Fibroblast of gingiva (primary cell): ENCODE measurements at places on chromosomes 4 and X.

GRCh38 chr4:87055311-87055710, 120.5 kb downstream of the AFF1 start:
- DNase-seq, result peak; percentile 47

- DNase-seq, result peak; percentile 87
These were observed 55.0 kb upstream of the PAK3 start for GRCh38 chrX:111041018-111041462.

DNA sequence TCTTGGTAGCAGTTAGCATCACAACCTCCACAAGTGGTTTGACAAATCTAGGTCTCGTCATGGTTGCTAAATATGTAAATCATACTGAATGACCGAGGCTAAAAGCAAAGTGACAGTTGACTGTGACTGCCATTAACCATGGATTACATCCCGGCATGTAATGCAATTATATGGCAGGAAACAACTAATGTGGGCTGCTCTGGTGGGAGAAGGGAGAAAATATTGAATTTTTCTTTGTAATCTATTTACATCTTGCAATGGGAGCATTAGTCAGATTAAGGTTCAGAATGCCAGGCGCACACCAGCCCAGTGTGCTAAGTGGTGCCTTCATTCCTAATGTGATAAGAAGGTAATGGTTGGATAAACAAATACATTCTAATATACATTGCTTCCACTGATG, 35.8 kb downstream of the UNC5C start:
- DNase-seq, result no peak

DNA sequence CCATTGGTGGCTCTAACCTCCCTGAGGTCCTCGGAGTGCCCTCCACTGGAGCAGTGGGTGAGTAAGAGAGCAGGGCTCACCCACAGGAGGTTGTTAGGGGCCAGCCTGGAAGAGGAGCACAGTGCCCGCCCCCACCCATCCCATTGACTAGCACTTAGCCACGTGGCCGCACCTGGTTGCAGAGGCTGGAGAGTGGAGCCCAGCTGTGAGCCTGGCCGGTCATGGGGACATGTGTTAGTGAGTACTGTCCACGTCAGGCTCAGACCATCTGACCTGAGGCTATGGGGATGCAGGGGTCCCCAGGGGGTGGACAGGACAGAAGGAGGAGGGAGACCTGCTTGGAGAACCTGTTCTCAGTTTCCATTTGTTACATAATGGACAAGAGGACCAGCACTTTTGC, 1.4 kb upstream of the MAN2B2 start:
- no peak for DNase-seq

DNA sequence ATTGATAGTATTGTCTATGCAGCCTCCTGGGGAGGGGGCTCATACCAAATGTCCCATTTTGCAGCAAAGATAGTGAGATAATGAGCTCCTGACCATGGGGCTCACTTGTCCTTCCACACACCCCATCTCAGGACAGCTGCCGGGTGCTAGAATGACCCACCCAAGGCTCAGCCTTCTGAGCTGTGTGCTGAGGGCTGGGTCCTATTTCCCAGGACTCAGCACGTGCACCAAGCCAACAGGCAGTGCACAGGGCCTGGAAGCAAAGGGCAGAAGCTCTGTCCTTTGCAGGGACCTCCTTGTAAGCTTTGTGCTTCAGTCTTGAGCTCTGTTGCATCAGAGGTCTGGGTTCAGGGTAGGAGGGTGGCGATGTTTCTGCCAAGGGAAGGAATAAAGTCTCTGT, 11.2 kb upstream of the ABLIM2 start:
- DNase-seq, result no peak

GRCh38 chr4:112284166-112284565, 1.5 kb downstream of the TIFA start:
- peak; percentile 47 for DNase-seq

DNA sequence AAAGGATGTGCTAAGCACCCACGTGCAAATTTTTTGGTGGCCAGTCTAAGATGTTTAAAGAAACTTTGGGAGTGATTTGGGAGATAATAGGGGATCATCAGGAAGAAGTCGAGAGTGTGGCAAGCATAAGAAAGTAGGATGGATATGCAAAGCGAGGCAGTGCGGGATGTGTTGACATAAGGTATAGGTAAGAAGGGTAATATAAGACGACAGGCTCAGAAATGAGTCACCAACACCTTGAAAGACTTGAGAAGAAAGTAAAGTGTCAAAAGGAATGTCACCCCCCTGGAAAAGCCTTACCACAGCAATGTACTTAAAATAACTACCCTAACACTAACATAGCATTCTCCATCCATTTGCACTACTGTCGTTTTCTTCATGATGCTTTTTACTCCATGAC, 69.8 kb upstream of the BMP2K start:
- DNase-seq, result no peak

DNA sequence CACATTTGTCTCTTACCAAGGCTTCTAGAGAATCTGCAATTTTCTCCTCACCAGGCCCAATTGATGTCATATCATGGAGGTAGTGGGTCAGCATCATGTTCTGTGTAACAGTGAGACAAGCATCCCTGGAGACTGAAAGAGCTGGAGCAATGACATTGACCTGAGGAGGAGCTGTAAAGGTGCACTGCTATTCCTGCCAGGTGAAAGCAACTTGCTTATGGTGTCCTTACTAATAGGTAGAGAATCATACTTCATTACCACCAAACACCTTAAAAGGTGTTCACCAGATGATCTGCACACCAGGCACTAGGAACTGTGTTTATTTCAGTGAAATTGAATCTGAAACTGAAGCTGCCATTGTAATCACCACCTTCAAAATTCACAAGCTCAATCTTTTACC, 188.7 kb downstream of the AFAP1 start:
- no peak for DNase-seq

DNA sequence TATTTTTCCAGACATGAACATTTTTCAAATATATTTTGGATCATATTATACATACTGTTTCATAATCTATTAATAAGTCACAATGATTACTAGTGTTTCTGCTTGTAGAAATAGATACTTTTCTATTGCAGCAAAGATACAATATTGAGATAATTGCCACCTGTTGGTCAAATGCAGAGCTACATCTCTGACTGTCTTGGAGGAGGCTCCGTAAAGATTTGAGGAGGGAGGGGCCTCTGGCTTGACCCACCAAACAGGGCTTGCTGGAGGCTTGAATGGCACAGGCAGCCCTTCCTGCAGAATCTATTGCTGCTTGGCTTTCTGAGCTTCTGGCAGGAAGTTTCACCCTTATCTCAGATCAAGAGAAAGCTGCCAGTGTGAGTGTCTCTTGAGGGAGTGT, 99.3 kb upstream of the ARMCX2 start:
- DNase-seq, result peak; percentile 35

- DNase-seq, result no peak
These were observed 21.3 kb downstream of the FGF2 start for GRCh38 chr4:122847931-122848330.

- DNase-seq, result peak; percentile 28
These were observed 10.0 kb upstream of the APELA start for GRCh38 chr4:164866817-164867490.

GRCh38 chrX:136453114-136453513, 34.6 kb upstream of the BRS3 start:
- DNase-seq, result no peak

GRCh38 chr4:126611900-126612299, 1020.9 kb upstream of the INTU start:
- DNase-seq, result peak; percentile 37

DNA sequence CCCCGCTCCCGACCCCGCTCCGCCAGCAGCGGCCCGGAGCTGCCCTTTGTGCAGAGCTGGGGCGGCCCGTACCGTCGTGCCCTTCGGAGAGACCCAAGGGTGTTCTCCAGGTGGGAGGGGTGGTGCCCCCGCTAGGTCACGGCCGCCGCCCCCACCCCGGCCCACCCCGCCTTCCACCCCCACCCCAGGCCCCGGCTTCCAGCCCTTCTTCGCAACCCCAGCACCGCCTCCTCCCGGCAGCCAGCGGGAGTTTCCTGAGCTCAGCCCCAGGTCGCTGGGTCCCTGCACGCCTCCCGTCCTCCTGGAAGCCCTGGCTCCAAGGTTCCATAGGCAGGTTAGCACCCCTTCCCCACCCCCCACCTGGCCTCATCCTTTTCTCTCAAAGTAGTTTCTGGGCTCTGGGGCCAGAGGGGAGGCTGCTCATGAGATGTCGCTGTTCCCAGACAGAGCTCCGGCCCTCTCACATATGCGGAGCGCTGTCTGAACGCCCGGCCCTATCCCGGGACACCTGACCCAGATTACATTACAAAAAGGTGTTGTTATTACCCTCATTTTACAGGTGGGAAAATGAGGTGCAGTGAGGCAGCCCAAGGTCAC, 25.2 kb upstream of the FGFR3 start:
- DNase-seq, result peak; percentile 15

DNA sequence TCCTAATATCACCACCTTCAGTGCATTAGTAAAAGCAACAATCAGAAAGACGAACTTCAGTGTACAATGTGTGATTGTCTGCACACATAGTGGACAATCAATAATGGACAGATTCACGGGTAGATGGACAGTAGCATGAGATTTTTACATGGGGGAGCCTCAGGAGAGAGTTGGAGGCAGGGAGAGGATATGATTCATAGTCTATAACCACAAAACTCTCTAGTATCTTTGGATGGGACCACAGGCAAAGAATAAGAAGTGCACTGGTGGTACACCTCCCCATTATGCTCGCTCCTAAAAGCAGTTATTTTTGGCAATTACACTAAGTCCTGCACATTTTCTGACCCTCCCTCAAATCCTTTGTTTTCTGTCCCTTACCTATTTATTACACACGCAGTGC, 624.4 kb upstream of the ACTRT1 start:
- DNase-seq, result no peak

DNA sequence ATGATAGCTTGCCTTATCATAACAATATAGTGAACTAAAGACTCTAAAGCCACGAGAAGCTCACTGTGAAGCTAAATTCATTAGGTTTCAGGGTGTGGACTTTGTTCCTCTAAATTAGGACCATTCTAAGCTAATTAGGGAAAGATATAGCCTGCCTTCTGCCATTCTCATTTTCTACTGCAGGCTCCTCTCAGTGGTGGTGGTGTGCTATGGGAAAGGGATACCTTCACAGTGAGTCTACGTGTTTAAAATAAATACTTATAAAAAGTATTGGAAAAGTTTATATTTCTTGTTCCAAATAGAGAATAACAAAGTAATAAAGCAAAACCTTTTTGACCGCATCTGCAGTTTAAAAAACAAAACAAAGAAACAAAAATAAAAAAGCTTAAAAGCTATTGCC, 327.7 kb downstream of the PAPSS1 start:
- DNase-seq, result no peak

- DNase-seq, result no peak
These were observed 2182.9 kb upstream of the TENM3 start for GRCh38 chr4:180060159-180060889.

- no peak for DNase-seq
These were observed 20.9 kb upstream of the PRSS12 start for GRCh38 chr4:118373614-118374255.

DNA sequence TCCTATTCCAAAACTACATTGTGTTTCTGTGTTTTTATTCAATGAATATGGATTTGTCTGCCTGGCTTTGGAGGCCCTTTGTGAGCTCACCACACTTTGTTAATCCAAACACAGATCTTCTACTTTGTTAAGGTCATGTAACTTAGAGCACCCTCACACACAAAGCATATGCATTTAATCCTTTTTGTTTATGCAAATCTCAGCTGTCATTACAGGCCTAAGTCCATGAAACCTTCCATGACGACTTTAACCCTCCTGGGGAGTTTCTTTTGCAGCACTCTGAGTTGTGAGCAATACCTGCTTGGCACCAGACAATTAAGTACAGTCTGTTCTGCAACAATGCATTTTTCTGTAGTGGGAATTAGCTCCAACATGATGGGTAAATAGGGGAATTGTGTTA, 14.9 kb downstream of the CCSER1 start:
- DNase-seq, result no peak

- DNase-seq, result no peak
These were observed 40.0 kb downstream of the PWWP3B start for GRCh38 chrX:106208154-106208553.

- DNase-seq, result no peak
These were observed 42.3 kb downstream of the NALF2 start for GRCh38 chrX:69546417-69546816.

DNA sequence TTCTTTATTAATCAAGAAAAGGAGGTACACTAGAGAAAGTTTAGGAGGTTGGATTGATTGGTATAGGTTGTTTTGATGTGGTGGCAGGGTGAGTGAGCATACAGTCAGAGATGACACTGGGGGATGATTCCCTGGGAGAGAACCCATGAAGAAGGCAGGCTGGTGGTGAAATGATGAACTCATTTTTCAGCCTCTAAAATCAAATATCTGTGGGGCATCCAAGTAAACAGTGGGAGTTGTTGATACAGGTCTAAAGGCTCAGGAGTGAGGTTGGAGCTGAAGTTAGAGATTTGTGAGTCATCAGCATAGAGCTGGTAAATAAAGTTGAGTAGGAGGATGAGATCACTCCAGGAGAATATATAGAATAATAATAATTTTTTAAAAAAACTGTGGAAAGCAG, 10.0 kb upstream of the AP1S2 start:
- no peak for DNase-seq

- peak; percentile 30 for DNase-seq
These were observed 759.1 kb upstream of the SLIT2 start for GRCh38 chr4:19492606-19493005.

- DNase-seq, result peak; percentile 48
These were observed 12.8 kb upstream of the CFAP299 start for GRCh38 chr4:80322716-80323115.

DNA sequence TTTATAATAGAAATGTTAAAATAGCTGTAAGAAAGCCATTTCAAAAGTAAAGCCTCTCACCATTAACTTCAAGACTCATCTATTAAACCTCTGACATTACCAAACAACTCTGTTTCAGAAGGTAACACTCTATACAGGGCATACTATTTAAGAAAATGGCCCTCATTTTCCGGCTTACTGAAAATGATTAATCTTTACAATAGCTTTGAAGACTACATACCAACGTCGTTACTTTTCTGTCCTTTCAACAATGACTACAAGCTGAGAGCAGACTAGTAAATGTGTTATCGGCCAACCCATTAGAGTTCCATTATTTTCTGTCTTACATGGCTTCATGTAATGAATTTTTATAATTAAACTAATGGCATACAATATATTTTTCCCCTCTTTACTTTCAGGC, 593.6 kb upstream of the FTHL17 start:
- no peak for DNase-seq

DNA sequence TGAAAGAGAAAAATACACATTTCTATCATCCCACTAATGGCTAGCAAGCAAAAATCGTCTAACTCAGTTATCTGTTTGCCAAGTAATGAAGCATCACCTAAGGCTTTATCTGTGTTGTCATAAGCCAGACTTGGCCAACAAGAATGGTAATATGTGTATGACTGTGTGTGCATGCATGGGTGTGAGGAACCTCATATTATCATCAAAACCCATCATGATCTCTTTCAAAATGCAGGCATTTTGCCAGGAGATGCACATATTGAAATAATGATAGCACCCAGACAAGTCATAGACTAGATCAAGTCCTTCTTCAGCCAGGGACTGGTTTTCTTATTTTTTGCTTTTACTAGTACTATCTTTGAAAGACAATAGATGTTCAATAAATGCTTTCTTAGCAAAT, 172.5 kb upstream of the FMR1 start:
- no peak for DNase-seq

GRCh38 chr4:40033613-40034012, 23.0 kb upstream of the N4BP2 start:
- no peak for DNase-seq
